ENCODE measurements at places on chromosomes 11 and 22.

DNA sequence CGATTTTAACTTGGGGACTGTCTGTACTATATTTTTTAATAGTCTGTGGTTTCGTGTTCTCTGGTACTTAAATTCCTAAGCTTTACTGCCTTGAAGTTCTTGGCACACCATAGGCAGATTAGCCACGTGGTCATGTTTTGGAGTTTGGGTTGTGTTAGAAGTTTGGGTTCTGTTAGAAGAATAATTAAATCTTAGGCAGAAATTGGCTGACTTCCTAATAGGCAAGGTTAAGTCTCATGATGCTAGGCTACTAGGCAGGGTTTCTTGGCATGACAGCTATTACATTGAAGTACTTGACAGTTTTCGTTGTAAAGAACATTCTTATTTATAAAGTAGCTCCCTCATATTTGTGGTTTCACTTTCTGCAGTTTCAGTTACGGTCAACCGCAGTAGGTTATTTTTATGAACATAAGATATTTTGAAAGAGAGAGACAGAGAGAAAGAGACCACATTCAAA is 30.0 kb upstream of the MMP7 start:
- DNase-seq: peak; percentile 49

DNA sequence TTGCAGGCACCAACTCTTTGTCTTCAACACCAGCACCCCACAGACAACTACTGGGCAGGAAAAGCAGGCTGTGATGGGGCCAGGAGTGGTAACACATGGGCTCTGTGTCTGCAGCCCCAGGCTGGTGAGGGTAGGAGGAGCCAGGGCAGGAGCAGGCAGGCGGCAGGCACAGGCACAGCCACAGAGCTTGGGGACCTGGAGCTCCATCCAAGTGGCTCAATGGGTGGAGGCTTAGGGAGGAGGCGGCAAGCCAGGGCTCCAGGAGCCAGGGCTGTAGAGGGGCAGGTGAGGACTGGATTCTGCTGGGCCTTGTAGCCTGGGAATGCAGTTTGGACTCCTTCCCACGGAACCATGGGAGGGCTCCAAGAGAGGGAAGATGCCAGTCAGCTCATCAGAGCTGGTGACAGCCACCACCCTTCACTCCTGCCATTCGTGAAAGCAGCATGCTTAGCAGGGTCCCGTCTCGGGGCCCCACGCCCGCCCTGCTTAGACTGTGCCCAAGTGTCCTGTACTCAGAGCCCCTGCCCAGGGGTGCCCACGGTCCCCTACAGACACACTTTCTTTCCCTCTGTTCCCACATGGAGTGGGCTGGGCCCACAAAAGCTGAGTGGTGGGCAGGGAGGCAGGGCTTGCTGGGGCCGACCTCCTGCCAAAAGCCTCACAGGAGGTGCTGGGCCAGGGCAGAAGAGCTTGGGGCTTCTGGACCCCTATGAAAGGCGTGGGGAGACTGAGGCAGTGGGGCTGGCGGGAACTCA is 12.4 kb downstream of the TTC38 start:
- DNase-seq: no peak

DNA sequence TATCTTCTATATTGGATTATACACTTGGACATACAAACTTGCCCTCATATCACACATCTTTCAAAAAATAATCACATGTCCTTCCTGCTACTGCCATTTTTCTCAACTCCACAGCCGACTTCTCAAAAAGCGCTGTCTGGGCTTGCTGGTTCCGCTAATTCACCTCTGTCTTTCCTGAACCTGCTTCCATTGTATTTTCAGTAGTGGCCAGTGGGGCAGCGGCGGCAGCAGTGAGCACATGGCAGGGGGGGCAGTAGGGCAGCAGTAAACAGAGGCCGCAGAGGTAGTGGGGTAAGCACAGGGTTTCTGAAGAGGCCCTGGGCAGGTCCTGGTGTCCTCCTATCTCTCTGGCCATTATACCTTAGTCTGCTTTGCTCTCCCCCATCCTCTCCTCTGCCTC is 126.3 kb downstream of the RRAS2 start:
- no peak for DNase-seq

- DNase-seq: no peak
Observed at GRCh38 chr22:34669001-34669400, 397.0 kb upstream of the ISX start.

GRCh38 chr22:21642584-21643448 is 714 bp downstream of the SDF2L1 start:
- DNase-seq: peak; percentile 67

GRCh38 chr11:12675951-12676711 is 1.9 kb downstream of the TEAD1 start:
- DNase-seq: no peak

DNA sequence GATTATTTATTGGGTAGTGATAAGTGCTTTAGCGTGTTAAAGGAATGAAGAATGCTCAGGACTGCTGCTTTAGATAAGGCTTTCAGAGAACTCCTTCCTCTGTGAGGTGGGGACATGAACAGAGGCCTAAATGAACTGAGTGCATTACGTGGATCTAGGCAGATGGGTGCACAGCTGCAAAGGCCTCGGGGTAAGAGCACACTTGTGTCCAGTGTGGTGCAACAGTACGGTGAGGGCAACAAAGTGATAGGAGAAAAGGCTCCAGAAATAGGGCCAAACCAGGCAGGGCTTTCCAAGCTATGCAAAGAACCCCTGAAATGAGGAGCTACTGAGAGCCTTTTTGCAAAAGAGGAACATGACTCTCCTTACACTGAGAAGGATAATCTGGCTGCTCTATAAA is 45.3 kb upstream of the ARHGAP32 start:
- DNase-seq: no peak

GRCh38 chr11:18390088-18390487 is 4.3 kb upstream of the LDHA start:
- DNase-seq: no peak

- no peak for DNase-seq
Observed at GRCh38 chr11:120932305-120932915, 91.5 kb upstream of the TBCEL start.

DNA sequence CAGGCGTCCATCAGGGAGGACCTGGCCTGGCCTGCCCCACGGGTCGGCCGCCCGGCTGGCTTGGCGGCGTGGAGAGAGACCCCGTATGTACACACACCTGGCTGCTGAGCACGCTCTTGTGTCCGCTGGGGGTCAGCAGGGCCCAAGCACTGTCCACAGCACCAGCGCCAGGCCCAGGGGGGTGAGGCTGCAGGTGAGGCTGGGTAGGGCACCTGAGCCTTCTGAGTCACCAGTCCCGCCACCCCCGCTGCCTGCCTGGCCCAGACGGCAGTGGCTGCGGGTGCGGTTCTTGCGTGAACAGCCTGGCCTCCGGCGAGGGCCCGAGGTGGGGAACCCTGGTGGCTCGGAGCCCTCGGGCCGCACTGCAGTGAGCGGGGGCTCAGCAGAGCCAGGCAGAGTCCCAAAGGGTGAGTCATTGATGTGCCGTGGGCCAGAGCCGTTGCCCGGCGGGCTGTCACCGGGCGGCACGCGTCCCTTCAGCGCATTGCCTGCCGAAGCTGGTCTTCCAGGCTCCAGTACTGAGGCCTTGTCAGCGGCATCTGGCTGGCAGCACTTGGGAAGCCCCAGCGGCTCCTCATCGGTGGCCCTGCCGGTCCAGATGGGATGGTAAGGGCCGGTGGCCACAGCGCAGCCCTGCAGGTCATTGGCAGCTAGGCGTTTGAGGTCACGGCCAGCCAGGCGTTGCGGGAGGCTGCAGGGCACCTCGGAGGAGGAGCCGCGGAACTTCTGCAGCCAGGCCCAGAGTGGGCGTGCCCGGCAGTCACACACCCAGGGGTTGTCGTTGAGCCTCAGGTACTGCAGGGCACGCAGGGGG is 26.3 kb downstream of the RTN4R start:
- DNase-seq: no peak

Data from GM10248 (cell line).